Tibial artery (tissue), 4 donors: ENCODE measurements at places on chromosomes 6 and 20.
A peak's percentile ranks its signal among the peaks of the same experiment; 100 is the strongest.

DNA sequence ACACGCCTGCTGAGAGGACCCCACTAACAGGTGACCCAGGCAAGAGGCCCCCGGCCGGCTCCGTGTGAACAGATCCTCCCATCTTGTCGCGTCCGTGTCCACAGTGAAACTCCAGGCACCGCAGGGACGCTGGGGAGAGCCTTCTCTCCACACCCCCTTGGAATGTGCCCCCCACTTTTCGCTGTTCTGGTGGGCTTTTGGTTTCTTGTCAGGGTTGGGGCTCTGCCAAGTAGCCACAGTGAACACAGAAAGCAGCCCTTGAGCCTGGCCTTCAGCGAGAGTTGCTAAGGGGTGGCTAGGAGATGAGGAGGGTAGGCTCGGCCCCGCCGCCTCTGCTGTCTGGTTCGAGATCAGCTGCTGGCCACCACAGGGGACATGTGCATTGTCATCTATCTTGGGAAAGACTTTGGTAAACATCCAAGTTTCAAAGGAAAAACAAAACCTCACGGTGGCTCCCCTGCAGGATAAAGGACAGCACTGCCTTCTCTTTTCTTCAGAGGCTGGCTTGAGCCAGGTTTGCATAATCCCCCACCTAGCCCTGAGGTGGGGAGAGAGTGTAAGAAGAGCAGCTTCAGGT is 22.7 kb downstream of the SYNDIG1 start:
- DNase-seq: no peak

DNA sequence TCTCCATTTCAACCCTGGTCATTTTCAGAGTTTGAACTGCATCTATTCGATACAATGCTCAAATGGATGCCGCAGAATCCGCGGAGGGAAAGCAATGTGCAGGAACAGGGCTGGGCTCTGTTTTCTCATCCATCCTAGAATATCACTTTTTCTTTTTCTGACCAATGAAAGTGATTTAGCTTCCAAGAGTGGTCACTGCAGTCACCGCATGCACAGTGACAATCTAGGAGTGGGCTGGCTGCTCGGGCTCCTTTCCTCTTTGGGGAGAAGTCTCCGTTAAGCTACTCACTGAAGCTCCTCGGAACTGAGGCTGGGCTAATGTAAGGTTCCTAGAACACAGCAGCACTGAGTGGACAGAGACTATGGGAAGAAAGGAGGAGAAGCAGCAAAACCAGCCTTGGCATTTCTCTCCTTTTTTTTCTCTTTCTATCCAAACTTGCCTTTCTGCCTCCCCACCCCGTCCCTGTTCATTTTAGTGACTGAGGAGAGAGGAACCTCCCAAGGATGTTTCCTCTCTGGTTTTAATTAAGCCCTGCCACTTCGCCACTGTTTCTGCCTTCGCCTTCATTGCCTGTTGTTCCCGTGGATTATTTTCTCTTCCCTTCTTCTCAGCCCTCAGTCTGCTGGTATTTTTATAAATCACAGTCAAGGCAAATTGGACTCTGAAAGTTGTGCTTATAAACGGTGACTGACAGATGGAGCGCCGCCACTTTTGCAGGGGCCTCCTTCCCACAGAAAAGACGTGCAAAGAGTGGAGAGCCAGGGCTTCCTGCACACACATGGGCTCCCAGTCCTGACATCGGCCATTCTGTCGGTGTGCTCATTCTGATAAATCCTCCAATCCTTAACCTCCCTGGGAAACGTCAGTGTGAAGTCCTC is 41.1 kb downstream of the RAMACL start:
- peak; percentile 5 for DNase-seq

- no peak for DNase-seq
Observed at GRCh38 chr6:143213859-143214376, 153.2 kb downstream of the AIG1 start.

DNA sequence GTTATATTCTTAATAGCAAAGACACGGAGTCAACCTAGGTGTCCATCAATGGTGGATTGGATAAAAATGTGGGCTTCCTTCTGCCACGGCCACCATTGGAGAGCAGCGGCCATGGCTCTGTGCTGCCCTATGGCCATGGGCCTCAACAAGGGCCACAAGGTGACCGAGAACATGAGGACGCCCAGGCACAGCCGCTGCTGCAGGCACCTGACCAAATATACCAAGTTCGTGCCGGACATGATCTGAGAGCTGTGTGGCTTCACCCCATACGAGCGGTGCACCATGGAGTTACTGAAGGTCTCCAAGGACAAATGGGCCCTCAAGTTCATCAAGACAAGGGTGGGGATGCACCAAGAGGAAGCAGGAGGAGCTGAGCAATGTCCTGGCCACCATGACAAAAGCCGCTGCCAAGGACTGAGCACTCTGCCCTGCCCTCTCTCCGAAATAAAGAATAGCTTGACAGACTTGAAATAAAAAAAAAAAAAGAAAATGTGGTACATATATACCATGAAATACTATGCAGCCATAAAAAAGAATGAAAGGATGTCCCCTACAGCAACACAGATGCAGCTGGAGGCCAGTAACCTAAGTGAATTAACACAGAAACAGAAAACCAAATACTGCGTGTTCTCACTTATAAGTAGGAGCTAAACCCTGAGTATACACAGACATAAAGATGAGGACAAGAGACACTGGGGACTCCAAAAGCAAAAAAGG is 81.0 kb downstream of the FKBP5 start:
- no peak for DNase-seq

DNA sequence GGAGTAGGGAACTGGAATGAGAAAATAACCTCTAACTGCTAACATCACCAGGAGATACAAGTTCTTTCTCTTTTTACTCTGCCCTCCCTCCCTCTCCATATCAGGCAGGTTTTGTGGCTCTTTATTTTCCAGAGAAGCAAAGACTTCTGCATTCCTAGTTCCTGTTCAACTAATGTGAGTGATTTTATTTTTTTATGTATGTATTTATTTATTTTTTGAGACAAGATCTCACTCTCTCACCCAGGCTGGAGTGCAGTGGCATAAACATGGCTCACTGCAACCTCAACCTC is 6.0 kb upstream of the IER3 start:
- no peak for DNase-seq

- DNase-seq: no peak
Observed at GRCh38 chr6:79628466-79629288, 2.5 kb upstream of the SH3BGRL2 start.

DNA sequence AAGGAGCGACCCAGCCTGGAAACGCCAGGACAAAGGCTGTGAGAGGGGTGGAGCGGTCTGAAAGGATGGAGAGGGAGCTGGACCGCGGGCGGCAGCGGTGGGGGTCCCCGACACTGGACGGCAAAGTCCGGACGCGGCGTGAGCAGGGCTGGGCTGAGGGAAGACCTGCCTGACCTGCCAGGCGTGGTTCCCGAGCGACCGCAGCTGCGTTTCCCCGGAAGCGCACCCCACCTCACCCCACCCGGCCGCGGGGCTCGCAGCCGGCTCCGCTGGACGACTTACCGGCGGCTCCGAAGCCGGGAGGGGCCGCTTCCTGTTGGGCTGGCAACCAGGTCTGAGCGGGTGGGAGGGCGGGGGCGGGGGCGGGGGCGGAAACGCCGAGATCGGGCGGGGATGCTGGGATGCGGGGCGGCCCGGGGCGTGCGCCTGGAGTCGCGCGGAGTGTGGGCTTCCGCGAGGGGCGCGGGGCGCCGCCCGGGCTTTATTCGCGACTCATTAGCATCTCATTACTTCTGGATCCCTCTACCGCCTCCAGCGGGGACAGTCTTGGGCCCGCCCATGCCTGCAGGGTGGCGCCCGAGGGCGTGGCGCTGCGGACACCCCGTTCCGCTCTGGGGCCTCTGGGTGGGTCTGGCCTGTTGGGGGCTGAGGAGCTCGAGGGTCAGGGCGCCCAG is at the start of gene MICAL1:
Gene MICAL1 (minus strand): TSS at position 336 of the 674 bp plus-strand sequence. CDS start 1,576 bp downstream, outside the sequence.
- peak; percentile 90 for DNase-seq

GRCh38 chr6:6841571-6841970 is 253.1 kb downstream of the LY86 start:
- no peak for DNase-seq
